ENCODE measurements at places on chromosomes 7 and 10. TPM values are rescaled to one million over a fixed set of nuclear protein-coding genes. Genes with fewer than 3 reads are reported as not detected.

The WNT16 gene
- total RNA-seq, result 0.88 TPM

The CALHM3 gene
- total RNA-seq, result not detected

The CPXM2 gene
- 1.4 TPM for total RNA-seq

The EPDR1 gene
- 7.8 TPM for total RNA-seq

The MARVELD1 gene
- 47.2 TPM for total RNA-seq

The SMARCD3 gene
- 45.7 TPM for total RNA-seq

Data from endodermal cell (in vitro differentiated cells).